Naive thymus-derived CD4-positive, alpha-beta T cell (primary cell): ENCODE measurements at places on chromosomes 12 and 14.

- DNase-seq = no peak
Observed at GRCh38 chr12:8603856-8604255, 8.8 kb downstream of the AICDA start.

- no peak for DNase-seq
Observed at GRCh38 chr12:2785017-2785416, 9.8 kb upstream of the FKBP4 start.

DNA sequence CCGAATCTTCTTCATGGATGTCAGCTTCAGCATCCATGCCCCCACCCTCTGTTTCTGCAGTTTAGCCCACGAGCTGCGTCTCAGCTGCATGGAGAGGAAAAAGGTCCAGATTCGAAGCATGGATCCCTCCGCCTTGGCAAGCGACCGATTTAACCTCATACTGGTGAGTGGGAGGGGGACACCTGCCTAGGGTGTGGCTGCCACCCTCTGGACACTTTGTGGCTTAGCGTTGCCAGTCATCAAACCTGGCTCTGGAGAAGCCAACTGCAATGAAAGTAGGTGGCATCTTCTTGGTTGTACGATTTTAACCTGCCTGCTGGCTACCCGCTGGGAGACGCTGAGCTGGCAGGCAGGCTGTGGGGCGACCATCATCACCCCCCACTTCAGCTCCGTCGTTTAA is 16.7 kb downstream of the DCAF4 start:
- DNase-seq = no peak

- no peak for DNase-seq
Observed at GRCh38 chr14:49294621-49295148, 291.5 kb downstream of the RPS29 start.

DNA sequence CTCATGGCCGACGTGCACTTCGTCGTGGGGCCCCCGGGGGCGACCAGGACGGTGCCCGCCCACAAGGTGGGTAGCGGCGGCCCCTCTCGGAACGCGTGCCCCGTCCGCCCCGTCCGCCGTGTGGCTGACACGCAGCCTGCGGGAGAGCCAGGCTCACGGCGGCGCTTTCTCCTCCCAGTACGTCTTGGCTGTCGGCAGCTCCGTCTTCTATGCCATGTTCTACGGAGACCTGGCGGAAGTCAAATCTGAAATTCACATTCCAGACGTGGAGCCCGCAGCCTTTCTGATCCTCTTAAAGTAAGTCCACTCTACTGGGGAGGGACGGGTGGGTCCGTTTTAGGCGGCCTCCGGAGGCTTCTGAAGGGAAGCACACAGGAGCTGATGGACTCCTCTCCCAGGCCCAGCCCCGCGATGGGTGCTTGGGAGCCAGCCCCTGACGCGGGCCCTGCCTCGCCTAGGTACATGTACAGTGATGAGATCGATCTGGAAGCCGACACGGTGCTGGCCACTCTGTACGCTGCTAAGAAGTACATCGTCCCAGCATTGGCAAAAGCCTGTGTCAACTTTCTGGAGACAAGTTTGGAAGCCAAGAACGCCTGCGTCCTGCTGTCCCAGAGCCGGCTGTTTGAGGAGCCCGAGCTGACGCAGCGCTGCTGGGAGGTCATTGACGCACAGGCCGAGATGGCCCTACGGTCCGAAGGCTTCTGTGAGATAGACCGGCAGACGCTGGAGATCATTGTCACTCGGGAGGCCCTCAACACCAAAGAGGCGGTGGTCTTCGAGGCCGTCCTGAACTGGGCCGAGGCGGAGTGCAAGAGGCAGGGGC is 1.1 kb downstream of the BTBD6 start:
- DNase-seq = no peak

GRCh38 chr12:53563452-53564028 is 56.3 kb upstream of the NPFF start:
- DNase-seq = no peak

- no peak for DNase-seq
Observed at GRCh38 chr14:95128140-95128539, 29.2 kb downstream of the DICER1 start.

GRCh38 chr14:88729159-88729558 is 63.6 kb downstream of the EML5 start:
- no peak for DNase-seq

- no peak for DNase-seq
Observed at GRCh38 chr14:38221077-38221476, 13.4 kb downstream of the SSTR1 start.

DNA sequence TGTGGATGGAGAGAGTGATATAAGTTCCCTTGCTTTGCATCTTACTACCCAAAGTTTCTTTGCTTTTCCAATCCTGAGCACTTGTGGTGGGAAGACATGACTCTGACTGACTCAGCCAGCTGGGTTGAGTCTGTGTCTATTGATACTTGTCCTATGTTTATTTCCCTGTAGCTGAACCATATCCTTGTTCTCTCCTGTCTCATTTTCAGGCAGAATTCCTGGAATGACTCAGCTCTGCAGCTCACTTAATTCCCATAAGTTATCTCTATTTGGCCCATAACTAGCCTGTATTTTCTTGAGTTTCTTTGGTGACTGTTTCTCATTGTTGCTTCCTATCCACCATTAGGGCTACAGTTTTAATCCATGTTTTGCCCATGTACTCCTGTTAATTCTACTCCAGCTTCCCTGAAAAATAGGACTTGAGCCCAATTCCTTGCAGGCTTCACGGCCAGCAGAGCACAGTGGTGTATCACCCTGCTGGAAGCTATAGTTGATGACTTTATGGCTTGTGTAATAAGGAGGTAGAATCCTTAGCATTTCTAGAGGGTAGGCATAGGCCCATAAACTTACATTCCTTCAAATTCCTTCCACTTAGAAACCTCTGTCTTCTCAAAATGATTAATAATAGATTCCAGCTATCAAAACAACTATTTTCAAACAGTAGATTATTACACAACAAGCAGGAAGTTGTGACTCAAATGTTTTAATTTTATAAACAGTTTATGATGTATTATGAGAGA is 183.1 kb downstream of the TMTC3 start:
- no peak for DNase-seq

DNA sequence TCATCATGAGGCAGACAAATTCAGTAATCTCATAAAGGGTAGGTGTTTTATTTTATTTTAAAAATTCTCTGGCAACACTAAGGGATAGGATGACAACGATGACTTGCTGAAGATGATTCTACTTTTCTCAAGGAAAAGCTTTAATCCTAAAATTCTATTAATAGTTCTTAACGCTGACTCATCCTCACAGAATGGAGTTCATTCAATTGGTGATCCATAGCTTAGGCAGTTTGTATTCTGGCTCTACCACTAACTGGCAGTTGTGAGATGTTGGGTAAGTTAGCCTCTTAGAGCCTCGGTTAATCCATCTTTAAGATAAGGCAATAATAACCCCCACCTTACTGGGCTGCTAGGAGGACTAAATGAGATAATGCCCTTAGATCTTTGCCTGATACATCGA is 116.3 kb downstream of the RTN1 start:
- no peak for DNase-seq

GRCh38 chr14:94382099-94382715 is 6.2 kb downstream of the SERPINA1 start:
- DNase-seq = no peak

GRCh38 chr12:102527171-102527720 is 46.9 kb upstream of the IGF1 start:
- no peak for DNase-seq

GRCh38 chr12:66247741-66248140 is 54.6 kb upstream of the HELB start:
- no peak for DNase-seq

GRCh38 chr14:50520947-50521815 is 11.2 kb downstream of the MAP4K5 start:
- DNase-seq = no peak

DNA sequence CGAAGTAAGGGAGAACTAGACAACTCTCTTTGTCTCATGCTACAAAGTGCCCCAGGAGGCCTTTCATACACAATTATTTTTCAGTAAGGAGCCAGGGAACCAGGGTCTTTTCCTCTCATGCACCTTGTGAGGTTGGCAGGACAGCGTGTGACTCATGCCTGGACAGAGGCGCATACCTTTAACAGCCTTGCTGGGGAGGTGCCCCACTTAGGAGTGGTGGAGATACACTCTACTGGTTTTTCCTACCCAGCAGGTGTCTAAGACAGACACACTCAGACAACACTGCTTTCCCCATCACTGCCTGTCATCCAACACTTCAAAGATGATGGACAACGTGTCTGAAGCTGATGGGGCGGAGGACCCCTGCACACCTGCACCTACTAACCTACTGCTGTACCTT is 49.1 kb downstream of the B4GALNT3 start:
- DNase-seq = no peak

DNA sequence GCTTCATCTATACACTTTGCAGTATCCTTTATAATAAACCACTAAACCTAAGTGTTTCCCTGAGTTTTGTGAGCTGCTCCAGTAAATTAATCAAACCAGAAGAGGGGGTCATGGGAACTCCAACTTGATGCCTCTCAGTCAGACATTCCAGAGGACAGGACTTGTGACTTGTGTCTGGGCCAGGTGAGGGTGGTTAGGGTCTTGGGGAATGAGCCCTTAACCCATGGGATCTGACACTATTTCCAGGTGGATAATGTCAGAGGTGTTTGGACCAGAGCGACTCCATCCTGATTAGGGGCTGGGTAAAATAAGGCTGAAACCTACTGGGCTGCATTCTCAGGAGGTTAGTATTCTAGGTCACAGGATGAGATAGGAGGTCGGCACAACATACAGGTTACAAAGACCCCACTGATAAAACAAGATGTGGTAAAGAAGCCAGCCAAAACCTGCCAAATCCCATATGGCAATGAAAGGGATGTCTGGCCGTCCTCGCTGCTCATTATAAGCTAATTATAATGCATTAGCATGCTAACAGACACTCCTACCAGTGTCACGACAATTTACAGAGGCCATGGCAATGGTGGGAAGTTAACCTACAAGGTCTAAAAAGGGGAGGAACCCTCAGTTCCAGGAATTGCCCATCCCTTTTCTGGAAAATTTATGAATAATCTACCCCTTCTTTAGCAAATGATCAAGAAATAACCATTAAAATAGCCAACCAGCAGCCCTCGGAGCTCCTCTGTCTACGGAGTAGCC is 58.7 kb downstream of the BCAT1 start:
- no peak for DNase-seq

DNA sequence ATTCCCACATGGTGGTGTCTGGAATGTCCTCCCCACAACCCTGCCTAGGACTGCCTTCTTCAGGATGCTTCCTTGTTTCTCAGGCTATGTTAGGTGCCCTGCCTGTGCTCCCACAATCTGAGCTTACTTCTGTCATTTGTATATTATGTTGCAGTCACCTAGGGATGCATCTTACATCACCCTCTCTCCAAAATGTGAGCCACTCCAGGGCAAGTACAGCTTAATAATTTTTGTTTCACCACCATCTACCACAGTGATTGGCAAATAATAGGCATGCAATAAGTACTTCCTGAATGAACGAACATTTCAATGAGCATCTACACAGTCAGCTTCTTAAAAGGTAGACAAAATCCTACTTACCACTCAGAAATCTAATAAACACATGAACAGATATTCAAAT is 37.6 kb downstream of the ZFYVE26 start:
- no peak for DNase-seq

DNA sequence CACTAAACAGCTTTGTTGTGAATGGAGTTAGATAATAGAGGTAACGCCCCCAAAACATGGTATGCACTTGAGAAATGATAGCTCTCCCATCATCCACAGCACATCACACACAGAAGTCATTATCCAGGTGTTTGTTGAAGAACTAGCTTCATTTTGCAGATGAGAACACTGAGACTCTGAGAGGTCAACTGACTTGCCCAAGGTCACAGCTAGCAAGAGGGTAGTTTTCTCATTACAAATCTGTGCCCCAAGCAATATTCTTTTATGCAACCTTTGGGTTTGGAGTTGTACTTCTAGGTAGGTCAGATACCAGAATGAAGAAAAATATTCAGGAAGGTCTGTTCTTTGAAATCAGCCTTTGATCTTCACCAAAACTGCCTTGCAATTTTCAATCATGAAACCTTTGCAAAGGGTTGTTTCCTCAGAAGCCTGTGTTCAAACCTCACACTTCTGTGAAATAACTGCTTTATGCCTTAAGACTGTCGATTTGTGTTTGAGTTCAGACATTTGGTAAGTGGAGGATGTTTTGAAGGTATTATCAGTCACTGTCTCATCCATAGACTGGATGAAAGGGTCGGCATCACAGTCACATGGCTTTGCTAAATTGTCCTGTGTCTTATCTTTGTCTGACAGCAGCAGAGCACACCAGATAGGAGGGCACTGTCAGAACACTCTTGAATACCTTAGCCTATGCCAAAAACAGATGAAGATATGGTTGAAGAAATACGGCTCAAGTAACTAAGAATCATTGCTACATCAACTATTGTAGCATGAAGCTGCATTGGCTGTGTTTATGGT is 233.2 kb upstream of the BTG1 start:
- DNase-seq = peak; percentile 44

- DNase-seq = peak; percentile 81
Observed at GRCh38 chr12:55930771-55931316, at the start of gene DGKA. Gene DGKA (plus strand): TSS chr12:55931162. CDS start chr12:55936504, 5,342 bp downstream.

DNA sequence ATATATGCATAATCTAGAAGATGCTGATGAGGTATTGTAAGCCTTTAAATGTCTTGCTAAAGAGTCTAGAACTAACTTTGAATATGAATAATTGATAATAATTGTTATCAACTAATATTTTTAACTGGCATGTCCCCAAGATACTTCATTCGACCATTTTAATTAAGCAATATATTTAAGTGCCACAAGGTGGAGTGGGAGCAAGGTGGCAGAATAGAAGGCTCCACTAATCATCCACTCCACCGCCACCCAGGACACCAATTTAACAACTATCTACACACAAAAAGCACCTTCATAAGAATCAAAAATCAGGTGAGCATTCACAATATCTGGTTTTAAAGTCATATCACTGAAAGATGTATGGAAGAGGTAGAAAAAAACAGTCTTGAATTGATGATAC is 409.6 kb downstream of the SEC23A start:
- DNase-seq = no peak

DNA sequence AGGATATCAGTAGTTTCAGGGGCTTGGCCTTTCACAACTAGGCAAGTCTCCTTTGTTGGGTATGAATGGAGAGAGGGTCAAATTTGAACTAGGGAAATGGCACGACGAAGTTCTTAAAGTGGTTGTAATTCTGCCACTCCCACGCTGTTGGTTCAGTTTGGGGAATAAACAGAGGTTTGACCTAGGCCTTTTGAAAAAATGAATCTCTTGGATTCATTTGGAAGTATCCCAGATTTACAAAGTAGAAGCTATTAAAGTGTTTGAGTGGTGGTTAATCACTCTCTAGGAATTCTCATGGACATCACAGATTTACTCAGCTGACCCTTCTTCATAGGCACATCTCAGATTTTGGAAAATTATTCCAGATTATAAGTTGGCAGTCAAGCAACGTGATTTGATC is 14.8 kb downstream of the BATF start:
- DNase-seq = no peak
